Thoracic aorta (tissue), 2 donors: ENCODE measurements at places on chromosomes 1 and 21. TPM values are rescaled to one million over a fixed set of nuclear protein-coding genes. Genes with fewer than 3 reads are reported as not detected.

DNA sequence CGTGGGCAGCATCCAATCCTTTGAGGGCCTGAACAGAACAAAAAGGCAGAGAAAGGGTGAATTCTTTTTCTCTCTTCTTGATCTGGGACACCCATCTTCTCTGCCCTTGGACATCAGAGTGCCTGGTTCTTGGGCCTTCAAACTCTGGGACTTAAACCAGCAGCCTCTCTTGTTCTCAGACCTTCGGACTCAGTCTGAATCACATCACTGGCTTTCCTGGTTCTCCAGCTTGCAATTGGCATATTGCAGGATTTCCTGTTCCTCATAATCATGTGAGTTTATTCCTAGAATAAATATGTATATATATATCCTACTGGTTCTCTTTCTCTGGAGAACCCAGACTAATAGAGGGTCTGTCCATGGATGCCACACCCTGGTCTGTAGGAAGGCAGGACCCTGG is 16.3 kb upstream of the TENT5C start:
- H3K4me1 ChIP-seq: peaks cover 9% of the 10 kb centered on the region
- H3K36me3 ChIP-seq: no peaks in the 10 kb centered on the region
- no peak overlapping the region for H3K27ac ChIP-seq
- H3K4me3 ChIP-seq: no peak overlapping the region

GRCh38 chr1:243735457-243735856 is 114.6 kb downstream of the AKT3 start:
- H3K4me1 ChIP-seq: peaks cover 20% of the 10 kb centered on the region
- H3K27me3 ChIP-seq: no peaks in the 10 kb centered on the region
- no peaks in the 10 kb centered on the region for H3K36me3 ChIP-seq
- no peak overlapping the region for H3K4me3 ChIP-seq

DNA sequence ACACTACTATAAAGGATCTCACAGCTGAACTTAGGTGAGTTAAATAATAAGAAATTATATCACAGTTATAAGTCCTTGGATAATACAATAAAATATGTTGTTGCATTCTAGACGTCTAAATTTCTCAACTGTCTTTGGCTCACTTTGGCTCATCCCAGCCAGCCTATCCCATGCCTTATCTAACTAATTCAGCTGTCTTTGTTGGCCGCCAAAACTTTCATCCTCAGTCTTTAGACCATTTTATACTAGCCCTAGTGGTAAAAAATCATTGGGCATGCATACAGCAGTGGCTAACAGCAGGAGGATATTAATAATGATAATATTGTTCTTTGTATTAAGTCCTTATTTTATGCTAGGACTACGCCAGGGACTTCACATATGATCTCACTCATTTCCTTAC is 59.3 kb downstream of the CCDC18 start:
- no peak overlapping the region for H3K27ac ChIP-seq
- no peaks in the 10 kb centered on the region for H3K36me3 ChIP-seq
- no peaks in the 10 kb centered on the region for H3K27me3 ChIP-seq
- H3K4me3 ChIP-seq: no peak overlapping the region

- no peaks in the 10 kb centered on the region for H3K4me1 ChIP-seq
- H3K27me3 ChIP-seq: no peaks in the 10 kb centered on the region
- H3K4me3 ChIP-seq: no peak overlapping the region
- H3K36me3 ChIP-seq: no peaks in the 10 kb centered on the region
- no peak for DNase-seq
These were observed 31.6 kb downstream of the FAAH start for GRCh38 chr1:46425726-46426125.

DNA sequence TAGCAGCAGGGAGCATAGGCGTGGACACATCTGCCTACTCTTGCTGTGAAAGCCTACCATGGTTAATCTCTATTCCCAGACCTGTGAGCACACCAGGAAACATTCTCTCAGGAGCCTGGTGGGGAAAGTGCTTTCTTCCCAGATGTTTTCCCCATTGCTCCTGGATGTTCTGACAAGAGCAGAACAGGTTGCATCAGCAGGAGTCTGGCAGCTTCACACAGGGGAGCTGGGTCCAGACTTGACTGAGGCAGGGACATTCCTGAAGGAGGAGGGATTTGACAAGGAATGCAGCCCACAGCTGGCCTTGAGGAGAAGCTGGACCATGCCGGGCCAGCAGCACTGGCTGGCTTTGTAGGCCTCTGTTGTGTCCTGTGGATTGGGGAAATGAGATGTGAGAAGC is 21.0 kb upstream of the ARTN start:
- H3K36me3 ChIP-seq: no peaks in the 10 kb centered on the region
- DNase-seq: no peak
- H3K27me3 ChIP-seq: no peaks in the 10 kb centered on the region
- no peak overlapping the region for H3K27ac ChIP-seq
- H3K4me3 ChIP-seq: no peak overlapping the region

- H3K36me3 ChIP-seq: no peaks in the 10 kb centered on the region
- H3K27ac ChIP-seq: no peak overlapping the region
- no peaks in the 10 kb centered on the region for H3K27me3 ChIP-seq
- DNase-seq: no peak
- H3K4me1 ChIP-seq: no peaks in the 10 kb centered on the region
These were observed 41.8 kb upstream of the RALGPS2 start for GRCh38 chr1:178683291-178683690.

The LORICRIN gene
- total RNA-seq: not detected

GRCh38 chr1:163610486-163610885 is 288.7 kb downstream of the NUF2 start:
- no peaks in the 10 kb centered on the region for H3K36me3 ChIP-seq
- no peak for DNase-seq
- no peak overlapping the region for H3K27ac ChIP-seq
- H3K27me3 ChIP-seq: no peaks in the 10 kb centered on the region

The NMNAT2 gene
- total RNA-seq: 1.1 TPM

DNA sequence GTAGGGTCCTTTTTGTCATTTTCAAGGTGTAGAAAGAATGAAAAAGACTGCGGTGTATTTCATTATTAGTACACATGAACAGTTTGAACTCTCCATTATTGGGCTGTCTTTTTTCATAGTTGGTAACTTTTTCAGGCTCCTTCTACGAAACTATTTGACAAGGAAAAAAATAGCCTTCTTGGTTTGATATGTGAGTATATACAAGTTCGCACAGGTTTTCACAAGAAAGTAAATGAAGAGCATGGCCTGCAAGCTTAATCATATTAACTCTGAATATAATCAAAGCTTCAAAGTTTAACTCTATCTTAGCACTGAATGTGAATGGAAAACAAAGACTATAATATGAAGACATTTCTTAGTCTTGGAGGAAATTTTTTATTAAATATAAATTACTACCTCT is 290.0 kb upstream of the ADGRL2 start:
- no peak overlapping the region for H3K27ac ChIP-seq
- no peaks in the 10 kb centered on the region for H3K36me3 ChIP-seq
- no peak for DNase-seq
- H3K27me3 ChIP-seq: no peaks in the 10 kb centered on the region
- no peaks in the 10 kb centered on the region for H3K4me1 ChIP-seq

DNA sequence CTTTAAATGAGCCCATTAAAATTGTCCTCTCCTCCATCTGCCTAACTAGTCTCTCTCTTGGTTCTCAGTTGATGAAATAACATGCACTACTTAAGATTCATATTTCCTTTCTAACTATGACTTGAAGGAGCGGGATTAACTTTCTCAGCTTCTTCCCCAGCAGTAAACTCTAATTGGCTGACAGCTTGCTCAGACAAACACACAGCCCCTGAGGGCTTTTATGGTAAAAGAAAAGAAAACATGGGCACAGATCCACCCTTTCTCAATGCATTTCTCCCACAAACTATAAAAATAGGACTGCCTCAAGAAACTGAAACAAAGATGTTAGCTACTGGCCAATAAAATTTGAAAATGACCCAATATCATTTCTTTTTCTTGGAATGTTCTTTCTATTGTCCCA is 703.1 kb downstream of the ADGRL2 start:
- peak overlapping the region; percentile 49 for H3K4me3 ChIP-seq
- H3K4me1 ChIP-seq: peaks cover 9% of the 10 kb centered on the region
- peak overlapping the region; percentile 37 for H3K27ac ChIP-seq
- no peaks in the 10 kb centered on the region for H3K27me3 ChIP-seq
- DNase-seq: no peak

- no peak overlapping the region for H3K4me3 ChIP-seq
- H3K27ac ChIP-seq: no peak overlapping the region
- no peaks in the 10 kb centered on the region for H3K4me1 ChIP-seq
- H3K27me3 ChIP-seq: no peaks in the 10 kb centered on the region
These were observed 3.8 kb downstream of the DNALI1 start for GRCh38 chr1:37560401-37561132.

- H3K27ac ChIP-seq: no peak overlapping the region
- peaks cover 9% of the 10 kb centered on the region for H3K36me3 ChIP-seq
- no peak overlapping the region for H3K4me3 ChIP-seq
- DNase-seq: no peak
- no peaks in the 10 kb centered on the region for H3K27me3 ChIP-seq
- no peaks in the 10 kb centered on the region for H3K4me1 ChIP-seq
These were observed 51.7 kb downstream of the SLC37A1 start for GRCh38 chr21:42565206-42565810.

DNA sequence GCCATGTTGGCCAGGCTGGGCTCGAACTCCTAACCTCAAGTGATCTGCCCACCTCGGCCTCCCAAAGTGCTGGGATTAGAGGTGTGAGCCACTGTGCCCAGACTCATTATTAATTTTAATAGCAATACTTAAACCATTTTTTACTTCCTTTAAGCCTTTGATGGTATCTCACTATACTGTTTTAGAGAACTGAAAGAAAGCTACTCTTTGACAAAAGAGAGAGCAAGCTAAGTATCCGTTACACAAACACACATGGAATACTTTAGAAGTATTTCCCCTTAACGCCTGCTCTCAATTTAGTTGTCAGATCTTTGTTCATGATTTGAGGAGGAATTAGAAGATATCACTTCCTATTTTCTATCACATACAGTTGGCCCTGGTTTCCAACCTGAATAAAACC is 189.4 kb downstream of the COP1 start:
- H3K4me1 ChIP-seq: no peaks in the 10 kb centered on the region
- no peak overlapping the region for H3K4me3 ChIP-seq
- no peaks in the 10 kb centered on the region for H3K36me3 ChIP-seq
- no peak overlapping the region for H3K27ac ChIP-seq
